Cardiac muscle cell (in vitro differentiated cells and primary cell): ENCODE measurements at places on chromosomes 1 and 21.
A peak's percentile ranks its signal among the peaks of the same experiment; 100 is the strongest.

DNA sequence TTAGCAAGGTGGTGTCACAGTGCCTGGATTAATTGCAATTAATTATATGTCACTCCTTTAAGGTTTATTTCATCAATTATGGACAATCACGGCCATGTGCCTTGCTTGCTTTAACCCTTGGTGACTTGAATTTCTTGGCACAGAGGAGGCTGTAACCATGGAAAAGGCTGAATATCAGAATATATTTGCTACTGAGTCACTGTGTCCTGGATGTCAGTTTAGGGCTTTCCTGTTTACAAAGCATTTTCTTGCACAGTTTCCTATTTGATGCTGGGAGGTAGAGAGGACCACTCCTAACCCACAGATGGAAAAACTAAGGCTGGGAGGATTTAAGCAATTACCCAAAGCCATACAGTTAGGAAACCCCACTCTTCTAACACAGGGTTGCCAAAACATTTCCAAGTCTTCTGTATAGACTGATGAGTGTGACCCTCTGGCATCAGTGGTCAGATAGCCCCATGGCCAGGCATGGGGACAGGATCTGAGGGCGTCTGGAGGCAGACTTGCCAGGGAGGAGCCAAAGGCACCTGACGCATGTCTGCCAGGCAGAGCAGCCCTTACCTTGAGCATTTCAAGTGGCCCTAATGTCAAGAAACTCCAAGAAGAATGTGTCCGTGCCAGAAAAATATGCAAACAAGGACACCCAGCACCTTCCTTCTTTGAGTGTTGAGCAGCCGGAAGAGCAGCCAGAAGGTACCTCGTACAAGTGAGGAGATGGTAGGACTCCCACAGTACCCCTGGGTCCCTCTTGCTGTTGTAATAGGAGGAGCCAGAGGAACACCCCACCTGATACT is 34.4 kb downstream of the KCNN3 start:
- DNase-seq, result no peak

DNA sequence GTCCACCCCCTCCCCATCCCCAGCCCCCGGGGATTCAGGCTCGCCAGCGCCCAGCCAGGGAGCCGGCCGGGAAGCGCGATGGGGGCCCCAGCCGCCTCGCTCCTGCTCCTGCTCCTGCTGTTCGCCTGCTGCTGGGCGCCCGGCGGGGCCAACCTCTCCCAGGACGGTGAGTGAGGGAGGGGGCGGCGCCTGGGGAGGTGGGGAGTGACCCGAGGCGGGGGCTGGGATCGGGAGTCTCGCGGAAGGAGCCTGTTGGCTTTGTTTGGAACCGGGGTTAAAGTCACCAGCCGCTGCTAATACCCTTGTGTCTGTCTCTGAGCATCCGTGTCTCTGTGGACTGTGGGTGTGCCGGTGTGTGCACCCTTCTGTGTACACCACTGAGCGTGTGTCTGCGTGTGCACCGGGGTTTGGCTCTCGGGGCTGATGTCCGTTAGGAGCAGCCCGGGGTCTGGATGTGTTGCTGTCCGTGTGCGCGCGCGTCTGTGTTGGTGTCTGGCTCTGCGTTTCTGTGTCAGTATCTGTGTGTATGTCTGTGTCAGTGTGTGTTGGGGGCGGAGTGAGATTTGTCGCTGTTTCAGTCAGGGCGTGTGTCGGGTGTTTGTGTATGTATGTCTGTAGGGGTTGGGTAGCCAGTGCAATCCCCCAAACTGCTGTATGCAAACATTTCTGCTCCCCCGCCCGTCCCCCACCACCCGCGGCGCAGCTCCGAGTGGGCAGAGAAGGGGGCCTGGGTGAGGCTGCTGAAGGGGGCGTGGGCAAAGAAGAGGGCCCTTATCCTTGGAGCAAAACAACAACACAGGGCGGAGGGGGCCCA is 480 bp downstream of the CADM3 start:
- peak; percentile 56 for DNase-seq

GRCh38 chr1:68136187-68136586 is 85.8 kb upstream of the DIRAS3 start:
- DNase-seq, result no peak

GRCh38 chr1:95668165-95668564 is 434.2 kb downstream of the RWDD3 start:
- no peak for DNase-seq

- DNase-seq, result peak; percentile 45
Observed at GRCh38 chr1:7042322-7043190, 257.3 kb downstream of the CAMTA1 start.

- DNase-seq, result no peak
Observed at GRCh38 chr1:43002766-43003165, 44.1 kb upstream of the SLC2A1 start.

DNA sequence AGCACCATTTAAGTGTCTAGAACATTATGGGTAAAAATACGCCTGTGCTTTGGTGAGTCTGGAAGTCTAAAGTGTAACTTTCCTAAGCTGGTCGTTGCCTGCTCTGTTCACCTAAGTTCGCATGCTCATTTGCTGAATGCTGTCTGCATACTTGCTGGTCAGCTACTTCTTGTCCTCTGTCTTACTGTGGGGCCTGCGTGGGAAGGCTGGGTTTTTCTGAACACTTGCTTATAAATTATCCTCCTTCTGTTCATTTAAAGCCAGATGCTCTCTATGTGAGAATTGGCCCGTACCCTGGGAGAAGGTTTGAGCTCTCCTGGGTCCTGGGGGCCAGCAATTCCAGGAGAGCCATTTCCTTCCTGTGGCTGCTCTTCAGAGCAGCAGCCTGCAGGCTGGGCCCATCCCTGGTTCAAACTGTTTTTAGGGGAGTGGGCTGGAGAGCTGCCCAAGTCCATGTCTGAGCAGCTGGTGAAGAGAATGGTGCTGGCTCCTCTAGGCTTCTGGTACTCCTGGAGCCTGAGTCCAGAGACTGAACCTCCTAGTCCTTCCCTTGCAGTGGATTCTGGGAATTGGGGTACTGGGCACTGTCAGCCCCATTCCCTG is 75.7 kb downstream of the GALNT2 start:
- no peak for DNase-seq

DNA sequence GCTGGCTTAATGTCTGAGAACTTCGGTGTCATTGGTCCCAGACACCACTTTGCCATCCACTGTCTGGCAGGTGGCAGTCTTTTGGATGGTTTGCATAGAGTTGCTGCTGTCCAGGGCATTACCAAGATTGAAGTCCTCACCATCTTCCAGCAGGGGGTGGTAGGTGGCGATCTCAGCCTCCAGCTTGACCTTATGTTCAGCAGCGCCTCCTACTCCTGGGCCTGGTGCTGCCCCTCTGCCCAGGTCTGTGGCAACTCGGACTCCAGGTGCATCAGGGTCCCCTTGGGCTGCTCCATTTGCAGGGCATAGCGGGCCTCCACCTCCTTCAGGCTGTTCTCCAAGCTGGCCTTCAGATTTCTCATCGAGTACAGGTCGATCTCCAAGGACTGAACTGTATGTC is 573.3 kb upstream of the NCAM2 start:
- DNase-seq, result no peak

DNA sequence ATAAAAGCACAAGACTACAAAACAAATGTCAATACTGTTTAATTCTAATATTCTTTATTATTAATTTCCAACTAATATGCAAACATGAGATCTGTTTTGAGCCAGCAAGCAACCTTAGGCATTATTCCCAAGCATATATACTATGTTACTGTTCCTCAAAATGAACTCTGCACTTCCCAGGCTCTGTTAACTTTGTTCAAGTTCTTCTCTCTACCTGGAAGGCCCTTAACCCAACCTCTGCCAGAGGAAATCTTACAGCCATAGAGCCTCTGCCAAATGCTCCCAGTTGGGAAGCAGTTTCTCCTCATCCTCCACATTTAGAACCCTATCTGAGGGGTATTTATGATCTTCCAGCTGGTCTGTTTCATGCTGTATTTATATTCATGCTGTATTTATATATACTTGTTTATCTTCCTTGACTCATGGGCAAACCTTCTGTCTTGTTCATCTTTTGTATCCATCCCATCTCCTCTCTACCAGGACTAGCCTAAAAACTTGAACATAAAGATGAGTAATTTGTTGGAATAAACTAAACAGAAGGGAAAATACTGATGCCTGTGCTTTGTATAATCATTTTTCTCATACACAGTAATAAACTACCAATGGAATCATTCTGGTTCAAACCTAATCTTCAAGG is 5.3 kb downstream of the IVNS1ABP start:
- DNase-seq, result no peak

GRCh38 chr1:94884106-94884505 is 42.8 kb downstream of the CNN3 start:
- peak; percentile 65 for DNase-seq

GRCh38 chr1:154186177-154186576 is 5.7 kb downstream of the TPM3 start:
- DNase-seq, result peak; percentile 57

DNA sequence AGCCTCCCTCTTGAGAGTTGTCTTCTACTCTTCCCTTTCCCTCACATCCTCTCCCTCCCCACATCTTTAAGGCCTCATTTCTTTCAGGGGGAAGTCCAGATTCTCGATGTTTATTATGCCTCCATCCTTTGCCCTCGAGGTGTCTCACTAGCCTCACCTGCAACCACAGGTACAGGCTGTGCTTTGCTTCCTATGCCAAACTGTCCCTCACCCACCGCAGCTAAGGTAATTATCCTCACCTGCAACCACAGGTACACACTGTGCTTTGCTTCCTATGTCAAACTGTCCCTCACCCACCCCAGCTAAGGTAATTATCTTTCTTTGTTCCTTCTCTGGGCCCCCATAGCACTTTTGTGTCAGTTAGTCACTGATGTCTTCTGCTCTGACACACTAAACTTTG is 328.1 kb upstream of the SNX7 start:
- no peak for DNase-seq

DNA sequence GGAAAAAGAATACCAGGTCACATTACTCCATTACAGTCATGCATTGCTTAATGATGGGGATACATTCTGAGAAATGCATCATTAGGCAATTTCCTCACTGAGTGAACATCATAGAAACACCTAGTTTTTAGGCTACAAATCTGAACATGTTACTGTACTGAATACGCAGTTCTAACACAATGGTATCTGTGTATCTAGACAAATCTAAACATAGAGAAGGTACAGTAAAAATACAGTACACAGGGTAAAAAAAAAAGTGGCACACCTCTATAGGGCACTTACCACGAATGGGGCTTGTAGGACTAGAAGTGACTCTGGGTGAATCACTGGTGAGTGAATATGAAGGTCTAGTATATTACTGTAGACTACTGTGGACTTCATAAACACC is 115.7 kb downstream of the AKT3 start:
- no peak for DNase-seq

DNA sequence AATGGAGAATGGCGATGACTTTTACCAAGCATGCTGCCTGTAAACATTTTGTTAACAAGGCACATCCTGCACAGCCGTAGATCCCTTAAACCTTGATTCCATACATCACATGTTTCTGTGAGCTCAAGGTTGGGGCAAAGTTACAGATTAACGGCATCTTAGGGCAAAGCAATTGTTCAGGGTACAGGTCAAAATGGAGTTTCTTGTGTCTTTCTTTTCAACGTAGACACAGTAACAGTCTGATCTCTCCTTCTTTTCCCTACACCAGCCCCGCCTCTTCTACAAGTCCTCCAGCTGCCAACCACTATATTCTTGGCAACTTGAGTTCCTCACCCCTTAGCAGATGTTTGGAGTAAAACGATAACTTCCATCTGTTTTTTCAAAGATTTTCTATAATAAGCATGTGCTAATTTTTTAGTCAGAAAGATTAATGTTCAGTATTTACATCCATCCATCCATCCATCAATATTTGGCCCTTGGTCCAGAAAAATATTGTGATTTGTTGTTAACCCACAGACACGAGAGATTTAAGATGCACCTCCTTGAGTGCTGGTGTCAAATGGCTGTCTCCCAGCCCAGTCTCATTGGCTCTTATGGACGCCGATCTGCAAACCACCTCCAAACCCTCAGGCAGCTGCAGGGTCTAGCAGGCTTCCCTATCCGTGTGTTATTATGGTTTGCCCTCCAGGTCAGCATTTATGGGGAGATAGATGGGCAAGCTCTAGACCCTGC is 3.8 kb downstream of the DNALI1 start:
- DNase-seq, result no peak

- DNase-seq, result no peak
Observed at GRCh38 chr1:178033019-178033418, 60.9 kb upstream of the RASAL2 start.

DNA sequence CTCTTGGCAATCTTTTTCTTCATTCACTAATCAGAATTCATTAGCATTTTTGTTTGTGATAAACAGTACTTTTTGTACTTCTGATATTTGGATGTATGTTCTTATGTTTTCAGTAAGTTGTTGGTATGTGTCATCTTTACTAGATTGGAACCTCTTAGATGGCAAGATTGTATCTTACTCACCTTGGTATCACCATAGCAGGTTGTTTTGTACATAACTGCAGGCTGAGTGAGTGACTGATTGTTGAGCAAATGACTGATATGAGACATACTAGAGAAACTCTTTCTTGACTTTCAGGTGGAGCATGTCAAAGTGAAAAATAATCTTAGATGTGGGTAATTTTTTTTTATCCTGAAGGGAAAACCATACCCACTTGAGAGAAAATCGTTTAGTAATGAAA is 173.7 kb downstream of the CLEC20A start:
- DNase-seq, result no peak

GRCh38 chr1:174072581-174072980 is 50.4 kb upstream of the RC3H1 start:
- DNase-seq, result no peak

DNA sequence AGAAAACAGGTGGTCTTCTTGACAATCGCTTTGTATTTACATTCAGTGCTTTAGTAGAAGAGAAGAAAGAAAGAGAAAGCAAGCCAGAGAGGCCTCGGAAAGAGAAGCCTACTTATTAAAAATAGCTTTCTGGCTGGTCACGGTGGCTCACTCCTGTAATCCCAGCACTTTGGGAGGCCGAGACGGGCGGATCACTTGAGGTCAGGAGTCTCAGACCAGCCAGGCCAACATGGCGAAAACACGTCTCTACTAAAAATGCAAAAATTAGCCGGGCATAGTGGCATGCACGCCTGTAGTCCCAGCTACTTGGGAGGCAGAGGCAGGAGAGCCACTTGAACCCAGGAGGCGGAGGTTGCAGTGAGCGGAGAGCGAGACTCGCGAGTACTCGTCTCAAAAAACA is 1.8 kb upstream of the SLC19A2 start:
- DNase-seq, result no peak

GRCh38 chr1:38083541-38083940 is 36.9 kb upstream of the POU3F1 start:
- no peak for DNase-seq

DNA sequence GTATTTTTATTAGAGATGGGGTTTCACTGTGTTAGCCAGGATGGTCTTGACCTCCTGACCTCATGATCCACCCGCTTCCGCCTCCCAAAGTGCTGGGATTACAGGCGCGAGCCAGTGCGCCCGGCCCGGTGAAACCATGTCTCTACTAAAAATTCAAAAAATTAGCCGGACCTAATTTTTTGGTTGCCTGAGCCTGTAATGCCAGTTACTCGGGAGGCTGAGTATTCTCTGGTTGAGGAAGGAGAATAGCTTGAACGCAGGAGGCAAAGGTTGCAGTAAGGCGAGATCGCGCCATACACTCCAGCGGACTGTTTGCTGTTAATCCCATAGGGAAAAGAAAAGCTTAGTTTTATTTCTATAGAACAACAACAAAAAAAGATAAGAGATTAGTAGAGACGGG is 29.9 kb upstream of the HJV start:
- no peak for DNase-seq
